ENCODE measurements at places on chromosomes 3 and 15.

DNA sequence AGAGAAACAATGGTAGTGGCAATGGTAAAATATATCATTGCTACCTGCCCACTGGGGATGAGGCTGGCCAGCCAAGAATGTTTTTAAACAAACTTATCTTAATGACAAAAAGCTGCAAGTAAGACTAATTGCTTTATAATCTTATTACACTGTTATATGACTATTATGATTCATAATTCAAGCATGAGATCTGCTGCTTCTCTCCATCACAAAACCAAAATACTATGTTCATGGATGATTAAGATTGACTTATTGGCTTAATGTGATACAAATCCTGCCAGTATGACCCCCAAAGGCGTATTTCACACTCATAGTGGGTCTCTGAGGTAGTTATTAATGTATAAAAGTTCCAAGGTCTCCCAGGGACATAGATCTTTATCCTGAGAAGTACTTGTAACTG is 52.6 kb downstream of the FBN1 start:
- DNase-seq = no peak

- no peak for DNase-seq
Measured at GRCh38 chr15:58602823-58603222, 146.7 kb downstream of the ADAM10 start.

- no peak for DNase-seq
Measured at GRCh38 chr15:42073418-42073817, 20.9 kb downstream of the PLA2G4D start.

DNA sequence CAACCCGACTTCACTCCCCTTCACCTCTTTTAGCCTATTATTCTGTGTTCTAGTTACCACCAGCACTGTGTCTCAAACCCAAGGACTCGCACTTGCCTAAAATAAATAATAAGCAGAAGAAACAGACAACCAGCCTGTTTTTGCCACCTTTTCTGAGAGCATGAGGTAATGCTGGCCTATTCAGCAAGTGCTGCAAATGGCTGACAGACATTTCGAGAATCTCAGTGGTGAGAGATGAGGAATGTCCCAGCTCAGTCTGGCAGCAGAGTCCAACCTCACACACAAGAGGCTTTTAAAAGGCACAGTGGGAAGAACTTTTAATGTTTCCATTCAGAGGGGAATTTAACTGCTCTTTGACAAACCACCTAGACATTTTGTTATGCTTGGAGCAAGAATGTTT is 143.3 kb upstream of the GMNC start:
- no peak for DNase-seq

DNA sequence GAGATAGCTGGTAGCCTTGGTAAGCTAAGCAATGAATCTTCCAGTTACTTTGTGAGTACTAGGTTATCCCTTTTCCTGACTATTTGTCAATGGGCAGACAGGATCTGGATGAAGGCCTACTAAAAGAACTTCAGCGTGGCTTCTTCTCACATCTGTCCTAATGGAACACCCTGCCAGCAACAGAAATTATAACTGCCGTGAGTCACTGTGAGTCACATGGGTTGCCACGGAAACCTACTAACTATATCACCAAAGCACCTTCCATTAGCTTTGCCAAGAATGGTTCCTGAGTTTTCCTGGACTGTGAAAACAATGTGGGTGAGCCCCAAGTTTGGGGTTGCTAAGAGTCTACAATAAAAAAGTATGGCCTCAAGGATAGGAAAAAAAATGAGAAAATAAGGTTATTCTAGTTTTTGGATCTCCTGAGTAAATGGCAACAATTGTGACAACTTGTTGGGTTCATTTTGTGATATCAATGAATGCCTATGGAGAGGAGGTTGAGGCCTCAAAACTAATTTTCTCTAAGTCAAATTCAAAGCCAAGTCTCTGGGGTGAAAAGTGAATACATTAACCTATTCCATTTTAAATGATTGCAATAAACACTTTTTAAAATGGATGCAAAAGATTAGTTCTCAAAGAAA is 195.1 kb upstream of the ICE2 start:
- no peak for DNase-seq

GRCh38 chr3:193742628-193743027 is 149.6 kb downstream of the OPA1 start:
- no peak for DNase-seq
